ENCODE measurements at places on chromosomes 1 and 21.

DNA sequence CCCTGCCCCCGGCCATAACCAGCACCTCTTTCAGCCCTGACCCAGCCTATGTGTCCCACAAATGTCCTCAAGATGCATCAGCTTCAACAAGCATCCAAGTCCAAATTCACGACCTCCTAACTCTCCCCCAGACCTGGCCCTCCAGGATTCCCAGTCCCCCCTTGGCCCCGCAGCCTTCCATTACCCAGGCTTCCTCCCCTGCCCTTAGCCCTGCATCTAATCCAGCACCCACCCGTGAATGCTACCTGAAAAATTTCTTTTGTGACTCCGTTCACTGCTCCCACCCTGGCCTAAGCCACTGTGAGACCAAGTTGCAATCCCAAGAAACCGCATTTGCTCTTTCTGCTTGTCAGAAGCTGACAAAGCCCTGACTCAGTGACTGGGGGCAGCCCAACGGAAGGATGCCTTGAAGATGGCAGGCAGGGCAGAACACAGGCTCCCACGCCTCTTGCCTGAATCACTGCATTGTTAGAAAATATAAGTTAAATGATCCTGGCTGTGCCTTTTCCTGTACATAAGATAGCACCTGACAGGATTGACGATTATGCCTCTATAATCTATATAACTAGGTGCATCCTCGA, 939 bp upstream of the MFAP2 start:
- no peak for DNase-seq

DNA sequence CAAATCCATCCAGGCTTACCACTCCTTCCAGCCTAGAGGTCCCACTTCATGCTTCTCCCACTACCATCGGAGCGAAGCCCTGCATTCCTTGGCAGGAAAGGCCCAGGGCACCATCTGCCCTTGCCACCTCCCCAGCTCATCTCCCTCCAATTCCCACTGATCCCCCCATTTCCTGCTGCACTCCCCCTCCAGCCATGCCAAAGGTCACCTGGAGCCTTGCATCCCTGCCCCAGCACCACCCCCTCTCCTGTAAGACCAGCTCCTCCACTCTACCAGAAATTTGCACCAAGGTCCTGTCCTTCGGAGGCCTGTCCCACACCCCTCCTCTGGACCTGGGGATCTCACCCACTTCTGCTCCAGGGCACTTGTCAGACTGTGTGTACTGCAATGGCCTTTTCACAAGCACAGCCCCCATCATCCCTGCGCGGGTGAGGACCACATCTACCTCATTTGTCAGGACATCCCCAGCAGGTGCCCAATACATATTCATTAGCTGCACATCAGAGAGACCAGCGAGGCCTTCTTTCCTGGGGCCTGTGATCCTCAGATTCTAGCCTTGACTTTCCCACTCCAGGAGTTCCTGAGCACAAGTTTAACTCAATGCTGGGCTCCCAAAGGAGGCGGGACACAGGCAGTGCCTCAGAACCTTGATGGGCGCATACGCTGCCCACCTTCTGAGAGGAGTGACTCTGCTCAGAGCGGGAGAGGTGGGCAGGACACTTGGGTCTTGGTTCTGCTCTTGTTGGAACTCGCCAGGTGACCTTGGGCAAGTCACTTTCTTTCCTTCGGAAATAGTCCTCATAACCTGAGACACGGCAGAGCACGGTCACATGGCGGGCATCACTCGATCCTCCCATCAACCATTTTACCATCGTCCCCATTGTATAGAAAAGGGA, 49.9 kb upstream of the EDN2 start:
- DNase-seq, result peak; percentile 6

DNA sequence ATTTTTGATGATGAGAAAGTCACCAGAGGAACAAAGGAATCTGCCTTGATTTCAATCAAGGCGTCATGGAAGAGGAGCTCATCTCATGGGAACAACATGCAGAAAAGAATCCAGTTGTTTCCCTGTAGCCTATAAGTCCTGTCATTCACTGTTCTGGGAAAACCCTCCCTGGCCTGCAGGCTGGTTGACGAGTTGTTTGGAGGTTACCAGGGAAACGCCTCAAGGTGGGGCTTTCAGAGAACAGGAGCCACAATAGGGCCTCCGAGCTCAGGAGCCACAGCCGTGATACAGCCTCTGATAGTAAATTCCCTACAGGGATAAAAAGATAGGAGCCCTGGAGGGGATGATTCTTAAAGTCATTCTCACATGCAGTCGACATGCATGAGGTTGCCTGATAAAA, 135.2 kb downstream of the PSMG1 start:
- DNase-seq, result no peak

- DNase-seq, result no peak
Measured at GRCh38 chr1:39490596-39491145, 765 bp upstream of the BMP8A start.

GRCh38 chr21:25850126-25850842, 115.5 kb downstream of the GABPA start:
- no peak for DNase-seq

GRCh38 chr1:77781683-77782082, 2.2 kb downstream of the MIGA1 start:
- no peak for DNase-seq

DNA sequence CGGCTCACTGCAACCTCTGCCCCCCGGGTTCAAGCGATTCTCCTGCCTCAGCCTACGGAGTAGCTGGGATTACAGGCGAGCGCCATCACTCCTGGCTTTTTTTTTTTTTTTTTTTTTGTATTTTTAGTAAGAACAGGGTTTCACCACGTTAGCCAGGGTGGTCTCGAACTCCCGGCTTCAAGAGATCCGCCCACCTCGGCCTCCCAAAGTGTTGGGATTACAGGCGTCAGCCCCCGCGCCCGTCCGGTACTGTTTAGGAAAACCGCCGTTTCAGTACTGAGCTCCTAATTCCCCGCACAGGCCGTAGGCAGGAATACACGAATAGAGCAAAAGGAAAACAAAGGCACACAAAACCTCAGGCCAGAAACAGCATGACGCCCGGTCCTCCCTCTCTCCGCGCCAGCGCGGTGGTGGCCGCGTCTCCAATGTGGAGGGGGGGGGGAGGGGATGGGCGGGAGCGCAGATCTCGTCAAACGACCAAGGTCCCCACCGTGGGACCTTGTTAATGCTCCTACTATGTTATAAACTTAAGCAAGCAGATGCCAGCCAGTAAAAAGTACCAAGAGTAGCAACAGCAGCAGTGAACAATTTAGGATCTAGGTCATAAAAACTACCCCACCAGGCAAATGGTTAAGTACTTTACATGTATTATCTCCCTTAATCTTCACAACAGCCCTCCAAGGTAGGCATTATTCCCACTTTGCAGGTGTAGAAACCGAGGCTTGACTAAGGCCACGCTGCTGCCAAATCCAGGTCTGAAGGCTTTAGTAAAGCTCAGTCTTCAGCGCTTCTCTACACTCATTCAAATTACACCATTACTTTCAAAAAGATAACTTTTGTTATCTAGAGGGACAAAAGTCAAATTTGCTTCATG, 648 bp upstream of the ADAR start:
- peak; percentile 54 for DNase-seq

DNA sequence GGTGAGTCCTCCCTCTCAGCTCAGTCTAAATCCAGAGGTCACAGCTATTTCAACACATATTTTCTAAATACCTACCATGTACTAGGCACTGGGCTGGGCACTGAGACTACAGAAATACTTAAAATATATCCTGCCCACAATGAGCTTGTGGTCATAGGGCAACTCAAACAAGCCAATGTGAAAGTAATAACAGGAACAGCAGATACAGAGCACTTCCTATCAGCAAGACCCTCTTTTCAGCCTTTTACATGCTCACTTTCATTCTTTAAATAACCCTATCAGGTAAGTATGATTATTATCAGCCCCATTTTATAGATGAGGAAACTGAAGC, 71.9 kb downstream of the CD34 start:
- DNase-seq, result no peak

GRCh38 chr1:215417122-215417521, 150.0 kb upstream of the KCTD3 start:
- DNase-seq, result no peak

DNA sequence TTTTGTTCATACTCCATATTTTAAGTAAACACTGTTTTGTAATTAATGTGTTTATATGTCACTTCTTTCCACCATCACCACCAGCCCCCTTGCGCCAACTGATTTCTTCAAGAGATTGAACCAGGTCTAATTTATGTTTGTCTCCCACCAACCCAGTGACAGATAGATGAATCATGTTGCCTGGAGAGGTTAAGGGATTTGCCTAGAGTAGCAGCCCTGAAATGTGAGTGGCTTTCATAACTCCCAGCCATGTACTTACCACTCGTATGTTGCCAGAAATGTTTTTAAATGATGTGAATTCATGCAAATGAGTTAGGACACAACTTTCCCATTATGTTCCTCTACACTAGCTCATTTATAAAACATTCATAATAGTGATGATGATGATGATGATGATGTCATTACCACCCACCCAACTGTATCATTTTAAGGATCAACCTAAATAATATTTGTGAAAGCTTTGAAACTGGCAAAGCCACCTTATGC, 86.9 kb downstream of the LRRC8D start:
- no peak for DNase-seq

DNA sequence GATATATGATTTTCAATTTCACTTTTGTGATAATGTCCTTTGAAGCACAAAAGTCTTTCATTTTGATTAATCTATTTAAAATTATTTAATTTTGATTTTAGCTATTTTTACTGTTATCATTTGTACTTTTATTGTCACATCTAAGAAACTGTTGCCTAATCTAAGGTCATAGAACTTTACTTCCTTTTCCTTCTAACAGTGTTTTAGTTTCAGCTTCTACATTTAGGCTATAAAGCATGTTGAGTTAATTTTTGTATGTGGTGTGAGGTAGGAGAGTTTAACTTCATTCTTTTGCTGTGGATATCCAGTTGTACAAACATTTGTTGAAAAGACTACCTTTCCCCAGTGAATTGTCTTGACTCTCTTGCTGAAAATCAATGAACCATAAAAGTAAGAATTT, 204.5 kb downstream of the TM2D1 start:
- DNase-seq, result no peak

Measured in activated T-cell treated with anti-CD3 and anti-CD28 coated beads, Interleukin-2, amount 50 U/mL, for 1 hour (primary cell).